ENCODE measurements at places on chromosomes 12 and 14.
A peak's percentile ranks its signal among the peaks of the same experiment; 100 is the strongest.

DNA sequence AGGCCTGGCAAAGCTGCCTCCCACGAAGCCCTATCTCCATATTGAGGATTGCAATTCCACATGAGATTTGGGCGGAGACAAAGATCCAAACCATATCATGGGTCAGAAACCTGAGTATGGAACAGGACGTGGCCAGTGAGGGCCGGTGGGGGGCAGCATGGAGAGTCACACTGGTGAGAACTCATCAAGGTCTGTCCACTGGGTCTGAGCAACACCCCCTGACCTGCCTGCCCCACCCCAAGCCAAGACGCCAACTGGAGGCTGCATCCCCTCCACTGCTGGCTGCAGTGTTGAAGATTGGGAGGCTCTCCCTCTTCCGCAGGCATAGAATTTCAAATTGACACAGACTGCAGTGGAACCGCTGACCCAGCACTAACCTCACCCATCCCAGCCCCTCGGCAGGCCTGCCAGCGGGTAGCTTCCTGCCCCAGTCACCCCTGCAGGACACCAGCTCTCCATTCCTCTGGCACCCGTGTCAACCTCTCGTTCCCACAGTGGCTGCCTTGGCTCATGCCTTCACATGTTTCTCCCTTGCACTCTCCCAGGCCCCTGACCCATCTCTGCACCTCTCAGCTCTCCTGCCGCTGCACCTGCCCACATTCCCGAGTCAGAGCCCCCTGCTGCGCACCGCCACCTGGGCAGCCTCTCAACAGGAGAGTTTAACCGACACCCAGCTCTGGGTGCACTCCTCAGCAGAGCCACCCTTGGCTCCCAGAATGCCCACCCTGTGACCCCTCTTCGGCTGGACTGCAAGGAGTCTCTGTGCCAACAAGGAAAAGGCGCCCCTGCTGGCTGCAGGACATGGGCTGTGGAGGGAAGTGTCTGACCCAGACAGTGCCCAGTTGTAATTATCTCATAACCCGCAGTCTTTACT lies 45.2 kb upstream of the PPP2R5C start:
- DNase-seq, result no peak

- no peak for DNase-seq
Measured at GRCh38 chr12:130459916-130460315, 122.2 kb downstream of the PIWIL1 start.

GRCh38 chr14:69079188-69079742 lies 73.7 kb downstream of the DCAF5 start:
- DNase-seq, result no peak

DNA sequence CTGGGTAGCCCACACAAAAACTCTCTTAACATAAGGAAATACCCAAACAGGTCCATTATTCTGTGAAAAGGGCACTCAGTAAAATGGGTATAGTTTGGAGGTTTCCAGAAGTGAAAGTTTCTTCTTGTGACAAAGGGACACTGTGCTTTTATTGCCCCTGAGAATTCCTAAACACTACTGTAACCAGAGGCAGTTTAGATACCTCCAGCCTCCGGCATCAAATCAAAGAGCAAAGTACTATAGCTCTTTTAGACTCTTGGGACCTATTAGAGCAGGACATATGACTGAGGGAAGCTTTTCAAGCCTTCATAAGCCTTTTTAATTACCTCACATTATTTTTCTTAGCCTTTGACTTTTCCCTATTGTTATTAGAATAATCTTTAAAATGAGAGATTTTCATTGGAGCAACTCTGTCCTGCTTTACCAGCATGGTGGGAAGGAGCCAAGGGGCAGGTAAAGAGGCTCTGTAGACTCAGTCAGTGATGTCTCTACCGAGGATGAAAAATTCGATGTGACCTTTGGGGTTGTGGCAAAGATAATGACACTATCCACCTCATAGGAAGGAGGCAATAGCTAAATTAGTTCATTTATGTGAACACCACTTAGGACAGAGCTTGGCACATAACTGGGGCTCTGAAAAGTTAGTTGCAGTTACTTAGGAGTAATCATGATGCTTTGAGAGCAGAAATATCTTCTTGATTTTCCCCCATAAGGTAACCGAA lies 85.1 kb downstream of the IFNG start:
- DNase-seq, result no peak

DNA sequence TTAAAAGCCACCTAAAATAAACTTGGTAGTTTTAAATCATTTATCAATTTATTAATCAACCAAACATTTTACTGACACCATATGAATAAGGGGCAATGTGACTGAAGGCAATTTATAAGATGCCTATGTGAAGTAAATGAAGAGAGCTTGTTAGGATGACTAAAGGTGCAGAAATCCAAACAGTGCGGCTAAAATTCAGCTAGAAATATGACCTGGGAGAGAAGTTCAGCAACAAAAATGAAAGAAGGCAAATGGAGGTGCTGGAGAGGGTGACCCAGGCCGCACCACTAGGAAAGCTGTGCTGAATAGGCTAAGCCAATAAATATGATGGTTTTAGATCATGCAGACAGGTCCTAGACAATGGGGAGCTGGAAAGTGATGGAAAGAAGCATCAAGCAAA lies 403.7 kb downstream of the BTG1 start:
- no peak for DNase-seq

GRCh38 chr12:52155048-52155868 lies 36.6 kb downstream of the KRT80 start:
- DNase-seq, result no peak

DNA sequence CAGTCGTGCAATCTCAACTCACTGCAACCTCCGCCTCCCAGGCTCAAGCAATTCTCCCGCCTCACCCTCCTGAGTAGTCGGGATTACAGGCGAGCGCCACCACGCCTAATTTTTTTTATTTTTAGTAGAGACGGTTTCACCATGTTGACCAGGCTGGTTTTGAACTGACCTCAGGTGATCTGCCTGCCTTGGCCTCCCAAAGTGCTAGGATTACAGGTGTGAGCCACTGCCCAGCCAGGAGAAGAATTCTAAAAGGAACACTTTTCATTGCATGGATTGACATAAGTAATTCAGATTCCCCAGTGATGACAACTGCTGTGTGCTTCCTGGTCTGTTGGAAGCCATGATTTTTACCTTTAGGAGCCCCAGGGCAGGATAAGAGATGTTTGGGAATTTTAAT lies 22.1 kb downstream of the DMAC2L start:
- no peak for DNase-seq

- no peak for DNase-seq
Measured at GRCh38 chr12:28626504-28626903, 436.2 kb downstream of the CCDC91 start.

DNA sequence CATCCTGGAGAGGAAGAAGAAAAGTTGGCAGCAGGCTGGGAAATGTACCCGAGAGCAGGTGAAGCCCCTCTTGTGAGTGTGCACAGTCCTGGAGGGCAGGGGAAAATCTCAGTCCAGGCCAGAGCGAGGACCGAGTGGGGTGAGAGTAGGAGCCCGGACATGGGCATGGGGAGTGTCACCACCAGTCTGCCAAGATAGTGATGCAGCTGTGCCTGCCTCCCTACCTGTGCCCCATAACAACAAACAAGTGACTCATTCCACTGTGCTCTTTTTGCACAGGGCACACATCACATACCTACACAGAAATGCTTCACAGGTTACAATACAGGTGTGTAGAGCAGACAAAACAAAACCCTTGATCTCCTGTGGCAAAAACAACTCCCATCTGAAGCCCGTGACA lies 205.9 kb upstream of the PELI2 start:
- no peak for DNase-seq

GRCh38 chr14:61395115-61395725 lies 73.8 kb downstream of the PRKCH start:
- DNase-seq, result no peak

GRCh38 chr12:48075832-48076231 lies 30.0 kb downstream of the SENP1 start:
- DNase-seq, result no peak

DNA sequence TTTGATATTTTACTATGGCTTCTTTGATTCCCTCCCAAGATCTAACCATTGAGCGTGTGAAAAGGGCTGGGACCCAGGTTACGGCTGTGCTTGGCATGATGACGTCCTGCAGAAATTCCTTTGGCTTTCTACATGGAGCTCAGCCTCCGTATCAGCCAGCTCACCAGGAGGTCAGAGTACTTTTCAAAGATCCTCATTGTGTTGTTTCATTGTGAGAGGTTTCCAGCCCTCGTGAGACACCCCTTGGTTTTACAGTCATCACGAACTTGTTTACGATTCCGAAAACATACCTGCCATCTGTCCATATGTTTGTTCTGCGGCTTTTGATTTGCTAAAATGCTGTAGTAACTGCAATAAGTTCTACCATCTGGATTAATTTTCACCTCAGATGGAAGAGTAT lies 453.1 kb downstream of the TMEM121 start:
- DNase-seq, result no peak

DNA sequence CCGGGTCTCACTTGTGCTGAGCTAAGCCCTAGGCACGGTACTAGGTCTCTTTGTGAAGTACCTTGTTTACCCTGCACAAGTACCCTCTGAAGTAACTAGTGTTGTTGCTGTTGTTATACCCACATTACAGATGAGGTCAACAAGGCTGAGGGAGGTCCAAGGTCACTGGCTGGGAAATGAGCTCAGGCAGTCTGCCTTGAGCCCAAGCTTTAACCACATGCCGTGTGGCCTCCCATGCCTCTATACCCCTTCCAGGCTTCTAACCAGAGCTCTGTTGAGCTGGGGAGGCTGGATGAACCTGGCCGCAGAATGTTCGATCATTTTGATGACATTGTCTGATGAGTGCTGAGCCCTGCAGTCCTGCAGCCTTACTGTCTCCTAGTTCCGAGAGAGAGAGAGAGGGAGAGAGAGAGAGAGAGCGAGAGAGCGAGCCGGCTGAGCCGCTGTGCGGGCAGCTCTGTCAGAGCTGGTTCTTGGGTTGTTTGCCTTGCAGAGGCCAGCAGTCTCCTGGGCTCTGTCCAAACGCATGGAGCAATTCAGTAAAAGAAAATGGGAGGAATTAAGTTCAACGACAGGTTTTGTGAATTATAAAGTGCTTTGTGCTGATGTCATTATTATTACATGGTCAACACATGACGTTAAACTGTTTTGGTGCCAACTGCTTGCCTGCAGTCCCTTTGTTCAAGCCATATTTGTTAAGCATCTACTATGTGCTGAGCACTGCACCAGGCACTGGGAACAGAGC lies 13.1 kb downstream of the JDP2 start:
- no peak for DNase-seq

GRCh38 chr12:111155521-111155920 lies 213.4 kb downstream of the PHETA1 start:
- no peak for DNase-seq

DNA sequence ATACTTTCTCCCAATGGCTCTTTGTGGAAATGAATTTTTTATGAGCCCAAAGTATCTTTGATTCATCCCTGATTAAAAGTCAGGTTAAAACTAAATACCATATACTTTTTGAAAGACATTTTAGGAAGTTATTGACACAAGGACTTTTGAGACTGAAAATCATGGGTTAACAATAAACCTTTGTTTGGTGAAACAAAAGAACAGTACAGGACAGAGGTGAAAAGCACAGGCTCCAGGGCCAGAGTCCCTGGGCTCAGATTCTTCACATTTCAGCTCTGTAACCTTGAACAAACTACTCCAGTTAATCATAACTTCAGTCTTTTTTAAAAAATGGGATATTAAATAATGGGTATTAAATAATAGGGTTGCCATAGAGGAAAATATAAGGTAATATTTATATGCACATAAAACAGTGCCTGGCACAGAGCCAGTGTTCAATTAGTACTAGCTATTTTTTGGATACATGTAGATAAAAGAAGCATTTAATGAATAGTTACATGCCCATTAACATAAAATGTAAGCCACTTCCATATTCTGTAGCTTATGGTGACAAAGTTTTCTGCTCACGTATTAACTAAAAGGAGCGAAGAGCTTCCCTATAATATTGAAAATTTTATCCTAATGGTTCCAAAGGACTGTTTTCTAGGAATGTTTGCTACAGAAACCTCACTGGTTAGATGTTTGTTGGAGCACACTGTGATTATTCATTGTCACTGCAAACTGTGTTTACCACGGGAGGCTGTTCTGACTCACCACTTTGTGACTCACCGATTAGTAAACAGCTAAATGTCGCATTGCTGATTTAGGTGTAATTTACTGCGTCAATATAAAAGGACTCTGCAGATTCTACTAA lies 255.4 kb downstream of the DAD1 start:
- no peak for DNase-seq

GRCh38 chr12:50690925-50691324 lies 73.0 kb upstream of the ATF1 start:
- DNase-seq, result no peak

GRCh38 chr14:63642656-63643382 lies 1.1 kb upstream of the WDR89 start:
- no peak for DNase-seq

DNA sequence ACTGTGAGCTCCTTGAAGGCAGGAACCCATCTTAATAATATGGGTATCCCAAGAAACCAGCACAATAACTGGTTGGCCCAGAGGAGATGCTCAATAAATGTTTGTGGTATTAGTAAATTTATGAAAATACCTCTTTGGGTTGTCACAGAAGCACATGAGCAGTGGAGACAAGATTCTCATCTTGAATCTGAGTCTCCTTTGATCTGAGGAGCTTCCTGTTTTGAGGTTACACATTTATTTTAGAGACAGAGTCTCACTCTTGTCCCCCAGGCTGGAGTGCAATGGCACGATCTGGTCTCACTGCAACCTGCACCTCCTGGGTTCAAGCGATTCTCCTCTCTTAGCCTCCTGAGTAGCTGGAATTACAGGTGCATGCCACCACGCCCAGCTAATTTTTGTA lies 247.4 kb downstream of the NRXN3 start:
- DNase-seq, result no peak

- no peak for DNase-seq
Measured at GRCh38 chr12:120581998-120582397, 796 bp upstream of the POP5 start.

DNA sequence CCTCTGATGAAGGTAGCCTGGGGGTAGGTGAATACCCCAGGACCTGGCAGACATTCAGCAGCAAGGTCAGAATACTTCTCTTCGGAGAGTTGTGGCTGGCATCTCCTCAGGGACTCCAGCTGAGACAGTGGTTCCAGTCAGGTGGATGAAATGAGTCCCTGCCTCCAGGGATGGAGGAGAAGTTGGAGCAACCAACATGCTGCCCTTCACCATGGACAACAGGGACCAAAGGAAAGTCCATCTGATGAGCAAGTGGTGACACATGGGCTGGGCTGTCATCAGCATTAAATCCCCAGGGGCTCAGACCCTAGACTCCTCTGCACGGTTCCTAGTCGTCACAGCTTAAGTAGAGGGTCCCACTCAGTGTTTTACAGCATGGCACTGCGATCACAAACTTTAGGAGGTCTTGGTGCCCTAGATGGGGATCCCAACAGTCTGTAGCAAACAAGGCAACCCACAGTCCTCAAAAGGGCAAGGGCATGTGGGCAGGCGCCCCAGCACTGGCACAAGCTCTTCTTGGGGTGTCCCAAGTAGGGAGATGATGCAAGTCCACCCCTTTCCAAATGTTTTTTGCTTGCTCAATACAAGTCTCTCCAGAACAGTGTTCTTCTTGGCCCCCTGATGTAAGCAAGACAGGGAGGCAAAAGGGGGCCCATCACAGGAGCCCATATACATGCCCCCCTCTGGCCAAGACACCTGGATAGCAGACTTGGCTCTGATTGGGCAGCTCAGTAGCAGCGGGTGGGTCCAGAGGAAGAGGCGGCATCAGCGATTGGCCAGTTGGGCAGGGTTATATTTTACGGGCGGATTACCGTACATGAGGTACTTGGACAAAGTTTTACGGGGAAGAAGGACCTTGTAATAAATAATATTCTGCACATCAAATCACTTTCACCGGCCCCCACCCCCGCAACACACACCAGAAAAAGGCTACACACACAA lies 10.8 kb upstream of the CDH24 start:
- peak; percentile 13 for DNase-seq

Data from GM20000 (cell line).